ENCODE measurements at places on chromosomes 16 and 17.

DNA sequence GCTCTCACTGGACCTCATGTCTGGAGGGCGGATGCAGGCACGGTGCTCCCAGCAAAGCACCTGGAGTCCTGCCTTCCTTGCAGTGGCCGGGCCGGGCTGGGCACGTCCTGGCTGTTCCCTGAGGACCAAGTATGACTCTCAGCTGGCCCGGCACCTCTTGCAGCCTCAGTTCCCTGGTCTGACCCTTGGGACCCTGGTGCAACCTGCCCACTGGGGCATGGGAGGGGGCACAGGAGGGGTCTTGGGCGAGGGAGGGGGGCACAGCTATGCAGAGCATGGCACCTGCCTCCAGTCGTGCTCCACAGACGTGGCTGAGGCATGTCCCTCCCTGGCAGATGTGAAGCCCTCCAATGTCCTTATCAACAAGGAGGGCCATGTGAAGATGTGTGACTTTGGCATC lies 19.6 kb downstream of the MAP2K3 start:
- no peak for DNase-seq

DNA sequence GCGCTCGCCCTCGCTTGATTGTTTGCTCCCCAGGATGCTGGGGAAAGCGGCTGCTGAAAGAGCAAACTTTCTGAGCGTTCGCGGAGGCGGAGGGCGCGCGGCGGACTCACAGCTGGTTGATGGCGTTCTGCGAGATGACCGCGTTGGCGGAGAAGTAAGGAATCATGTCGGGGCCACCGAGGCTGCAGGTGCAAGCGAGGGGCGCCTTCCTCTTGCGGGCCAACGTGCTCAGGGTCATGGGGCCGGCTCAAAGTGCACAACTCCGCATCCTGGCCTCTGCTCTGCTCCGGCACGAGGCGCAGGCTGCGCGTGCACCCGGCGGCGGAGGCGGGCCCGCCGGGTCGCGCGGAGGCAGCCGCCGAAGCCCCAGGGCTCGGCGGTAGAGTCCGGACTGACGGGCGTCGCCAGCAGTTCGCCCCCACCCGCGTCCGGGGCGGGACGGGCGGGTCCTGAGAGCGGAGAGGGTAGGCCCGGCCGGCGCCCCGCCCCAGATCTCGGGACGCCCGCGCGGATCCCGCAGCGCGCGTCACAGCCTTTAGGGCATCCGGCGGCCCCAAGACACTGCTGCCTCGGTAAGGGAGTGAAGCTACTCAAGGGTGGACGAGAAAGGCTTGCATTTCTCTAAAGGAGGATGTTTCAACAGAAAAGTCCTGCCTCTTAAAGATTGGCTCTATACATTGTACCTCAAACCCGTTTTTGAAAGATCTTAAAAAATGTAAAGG lies 138.5 kb upstream of the CORO6 start:
- peak; percentile 43 for DNase-seq

- DNase-seq = no peak
Measured at GRCh38 chr16:86092586-86093480, 193.9 kb downstream of the IRF8 start.

- no peak for DNase-seq
Measured at GRCh38 chr17:42521036-42521435, 15.0 kb upstream of the NAGLU start.

DNA sequence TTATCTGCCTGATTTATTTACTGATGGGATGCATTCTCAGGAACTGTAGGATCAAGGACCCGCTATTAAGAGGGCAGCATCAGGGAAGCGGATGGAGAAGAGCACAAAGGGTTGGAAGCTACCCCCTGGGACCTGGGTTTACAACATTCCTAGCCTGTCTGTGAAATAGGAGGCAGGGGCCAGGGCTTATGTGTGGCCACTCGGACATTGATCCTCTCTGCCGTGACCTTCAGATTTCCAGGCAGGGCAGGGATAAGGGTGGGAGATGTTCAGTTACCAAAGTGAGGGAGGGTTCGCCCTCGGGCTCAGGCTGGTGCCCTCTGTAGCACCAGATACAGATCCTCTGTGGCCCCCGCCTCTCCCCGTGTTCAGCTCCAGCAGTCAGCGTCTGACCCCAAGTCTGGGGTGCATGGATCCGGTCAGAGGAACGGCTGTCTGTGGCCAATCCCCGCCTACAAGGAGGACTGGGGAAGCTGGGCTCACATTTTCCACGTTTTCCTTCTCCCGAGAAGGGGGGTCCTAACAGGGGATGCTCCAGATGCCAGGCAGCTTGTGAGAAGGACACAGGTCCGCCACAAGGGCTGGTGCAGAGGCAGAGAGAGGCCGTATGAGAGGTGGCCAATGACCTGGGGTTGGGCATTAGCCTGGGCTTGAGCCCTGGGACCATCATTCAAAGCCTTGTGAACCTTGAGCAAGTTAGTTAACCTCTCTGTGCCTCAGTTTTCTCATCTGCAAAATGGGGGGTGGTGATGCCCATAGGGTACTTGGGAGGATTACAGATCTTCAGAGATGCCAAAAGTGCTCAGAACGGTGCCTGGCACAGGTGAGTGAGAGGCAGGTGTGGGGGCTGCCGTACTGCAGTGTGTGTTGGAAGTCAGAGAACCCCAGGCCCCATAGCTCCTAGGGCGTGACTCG lies 48.3 kb downstream of the ATP2C2 start:
- DNase-seq = no peak

- no peak for DNase-seq
Measured at GRCh38 chr16:52869243-52869642, 183.5 kb downstream of the CHD9NB start.

DNA sequence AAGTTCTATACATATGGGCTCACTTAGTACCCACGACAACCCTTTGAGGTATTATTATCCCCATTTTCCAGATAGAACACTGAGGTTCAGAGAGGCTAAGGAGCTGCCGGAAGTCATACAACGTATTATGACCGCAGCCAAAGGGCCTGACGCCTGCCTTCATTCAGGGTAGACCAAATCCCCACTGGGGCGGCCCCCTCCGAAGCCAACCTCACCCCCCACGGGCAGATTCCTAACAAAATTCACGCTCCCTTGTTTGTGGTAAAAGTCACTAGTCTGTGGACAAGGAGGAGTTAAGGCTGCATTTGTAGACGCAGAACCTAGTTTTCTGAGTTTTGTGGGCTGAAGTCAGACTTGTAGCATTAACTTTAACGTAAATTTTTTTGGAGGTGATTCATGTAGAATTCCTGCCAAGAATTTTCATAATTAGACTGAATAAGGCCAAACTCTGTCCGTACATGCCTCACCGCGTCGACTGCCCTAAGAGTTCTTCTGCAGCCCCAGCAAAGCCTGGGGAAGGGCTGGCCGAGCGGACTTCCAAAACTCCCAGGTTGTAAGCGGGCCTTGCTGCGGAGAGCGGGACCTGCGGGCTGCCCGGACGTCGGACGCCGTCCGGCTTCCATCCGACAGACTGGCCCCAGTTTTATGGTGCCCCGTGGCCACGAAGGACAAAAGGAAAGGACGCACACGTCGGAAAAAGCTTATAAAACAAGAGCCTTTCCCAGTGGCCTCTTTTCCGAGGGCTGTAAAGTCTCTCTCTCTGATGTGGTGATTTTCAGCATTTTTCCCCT lies 75.7 kb downstream of the NXN start:
- DNase-seq = peak; percentile 79

DNA sequence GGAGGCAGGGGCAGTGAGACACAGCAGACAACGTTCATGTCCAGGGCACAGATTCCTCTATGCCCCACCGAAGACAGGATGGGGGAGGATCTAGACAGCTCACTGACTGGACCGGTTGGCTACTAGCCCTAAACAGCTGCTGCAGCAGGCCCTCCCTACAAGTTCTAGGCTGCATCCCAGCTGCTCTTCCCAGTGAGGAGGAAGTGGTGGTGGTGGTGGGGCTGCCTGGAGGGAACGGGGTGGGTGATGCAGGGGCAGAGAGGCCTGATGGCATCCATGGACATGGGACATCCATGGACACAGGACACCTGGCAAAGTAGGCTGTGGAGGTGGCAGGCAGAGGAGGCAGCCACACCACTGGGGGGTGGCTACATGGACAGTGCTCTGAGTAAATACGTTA lies 18.3 kb downstream of the SPHK1 start:
- DNase-seq = no peak

DNA sequence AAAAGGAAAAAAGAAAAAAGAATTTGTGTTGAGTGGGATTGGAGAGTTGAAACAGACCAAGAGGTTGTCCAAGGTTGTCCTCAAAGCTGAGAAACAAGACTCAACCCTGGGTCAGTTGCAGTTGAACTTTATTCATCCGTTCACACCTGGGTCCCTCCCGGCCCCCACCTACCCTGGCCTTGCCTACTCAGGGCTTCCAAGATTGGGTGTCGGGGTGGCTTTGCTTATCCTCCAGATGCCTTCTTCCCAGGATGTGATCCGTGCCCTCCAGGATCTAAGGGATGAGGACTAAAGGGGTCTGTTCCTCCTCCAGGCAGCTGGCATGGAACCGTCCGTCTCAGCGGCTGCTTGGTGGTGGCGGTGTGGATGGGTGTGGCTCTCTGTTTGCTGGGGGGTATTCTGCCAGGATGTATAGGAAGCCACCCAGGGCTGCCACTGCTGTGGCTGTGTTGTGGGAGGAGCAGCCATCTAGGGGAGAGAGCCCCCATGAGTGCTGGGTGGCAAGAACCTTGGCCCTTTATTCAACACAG lies 10.3 kb upstream of the NAGPA start:
- DNase-seq = no peak

DNA sequence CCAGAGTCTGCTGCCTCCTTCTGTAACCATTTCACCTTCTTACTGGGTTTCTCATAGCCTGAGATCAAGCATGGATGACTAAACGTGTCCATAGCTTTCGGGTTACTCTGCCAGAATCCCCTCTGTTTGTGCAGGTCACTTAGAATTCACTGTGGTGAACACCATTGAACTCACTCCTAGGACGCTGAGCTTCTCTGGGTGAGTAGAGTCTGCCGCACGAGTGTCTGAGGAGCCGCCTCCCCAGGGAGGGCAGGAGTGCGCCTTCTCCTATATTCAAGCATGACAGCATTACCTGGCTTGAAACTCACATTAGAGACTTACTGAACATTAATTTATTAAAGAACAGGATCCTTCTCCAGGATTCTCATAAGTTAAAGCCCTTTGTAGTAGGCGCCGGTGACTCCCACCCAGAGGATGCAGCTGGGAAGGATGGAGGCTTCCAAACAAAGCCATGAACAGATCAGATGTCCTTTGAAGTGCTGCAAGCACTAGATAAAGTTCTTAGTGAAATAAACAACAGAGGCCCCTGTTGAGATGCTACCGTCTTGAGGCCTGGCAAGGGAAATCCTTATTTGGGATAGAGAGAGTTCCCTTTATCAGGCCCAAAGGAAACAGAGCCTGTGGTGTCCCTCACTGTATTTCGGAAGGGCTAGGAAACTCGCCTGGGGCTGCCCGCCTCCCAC lies 144.6 kb upstream of the PLCG2 start:
- DNase-seq = no peak

DNA sequence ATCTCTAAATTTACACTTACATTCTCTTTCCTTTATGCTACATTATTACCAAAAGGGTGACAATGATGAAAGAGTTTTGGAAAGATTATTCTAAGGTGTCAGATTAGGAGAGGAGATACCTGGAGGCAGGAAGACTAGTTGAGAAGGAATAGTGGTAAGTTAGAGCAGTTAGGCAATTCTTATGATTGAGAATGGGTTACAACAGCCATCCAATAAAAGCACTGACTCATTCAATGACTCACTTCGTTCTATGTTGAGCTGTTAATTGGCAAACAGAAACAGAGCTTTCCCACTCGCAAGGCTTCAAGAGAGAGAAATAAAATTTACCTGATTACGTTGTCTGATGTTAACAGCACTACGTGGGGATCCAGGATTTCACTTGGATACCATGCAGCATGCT lies 5.8 kb downstream of the NUP88 start:
- peak; percentile 47 for DNase-seq

- DNase-seq = no peak
Measured at GRCh38 chr16:65675161-65675560, 553.3 kb upstream of the CDH11 start.

DNA sequence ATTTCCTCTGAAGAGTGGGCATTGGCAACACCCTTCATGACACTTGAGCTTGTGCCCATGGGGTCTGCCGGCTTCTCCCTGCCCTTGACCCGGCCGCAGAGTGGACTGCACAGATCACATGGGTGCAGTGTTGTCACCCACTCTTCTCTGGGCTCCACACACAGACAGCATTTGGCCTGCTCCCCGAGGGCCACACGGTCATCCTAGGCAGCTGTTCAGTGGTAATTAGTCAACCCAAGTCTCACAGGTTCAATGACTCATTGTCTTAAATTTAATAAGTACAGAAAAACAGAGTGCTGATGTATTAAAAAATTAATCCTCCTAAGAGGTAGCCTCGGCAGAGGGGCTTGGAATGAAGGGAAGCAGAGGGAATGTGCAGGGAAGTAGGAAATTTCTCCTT lies 204.8 kb downstream of the MSI2 start:
- DNase-seq = no peak

- DNase-seq = peak; percentile 8
Measured at GRCh38 chr16:87132361-87133014, 184.7 kb downstream of the C16orf95 start.

- no peak for DNase-seq
Measured at GRCh38 chr16:51553314-51553713, 402.2 kb upstream of the SALL1 start.

DNA sequence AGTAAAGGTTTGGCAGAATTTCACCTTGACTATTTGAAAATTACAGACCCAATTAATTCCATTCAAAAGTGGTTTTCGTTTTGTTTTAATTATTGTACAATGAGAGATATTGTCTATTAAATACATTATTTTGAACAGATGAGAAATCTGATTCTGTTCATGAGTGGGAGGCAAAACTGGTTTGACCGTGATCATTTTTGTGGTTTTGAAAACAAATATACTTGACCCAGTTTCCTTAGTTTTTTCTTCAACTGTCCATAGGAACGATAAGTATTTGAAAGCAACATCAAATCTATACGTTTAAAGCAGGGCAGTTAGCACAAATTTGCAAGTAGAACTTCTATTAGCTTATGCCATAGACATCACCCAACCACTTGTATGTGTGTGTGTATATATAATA lies 72.6 kb downstream of the CDK12 start:
- DNase-seq = no peak

GRCh38 chr16:85836706-85837582 lies 37.4 kb downstream of the COX4I1 start:
- DNase-seq = no peak

DNA sequence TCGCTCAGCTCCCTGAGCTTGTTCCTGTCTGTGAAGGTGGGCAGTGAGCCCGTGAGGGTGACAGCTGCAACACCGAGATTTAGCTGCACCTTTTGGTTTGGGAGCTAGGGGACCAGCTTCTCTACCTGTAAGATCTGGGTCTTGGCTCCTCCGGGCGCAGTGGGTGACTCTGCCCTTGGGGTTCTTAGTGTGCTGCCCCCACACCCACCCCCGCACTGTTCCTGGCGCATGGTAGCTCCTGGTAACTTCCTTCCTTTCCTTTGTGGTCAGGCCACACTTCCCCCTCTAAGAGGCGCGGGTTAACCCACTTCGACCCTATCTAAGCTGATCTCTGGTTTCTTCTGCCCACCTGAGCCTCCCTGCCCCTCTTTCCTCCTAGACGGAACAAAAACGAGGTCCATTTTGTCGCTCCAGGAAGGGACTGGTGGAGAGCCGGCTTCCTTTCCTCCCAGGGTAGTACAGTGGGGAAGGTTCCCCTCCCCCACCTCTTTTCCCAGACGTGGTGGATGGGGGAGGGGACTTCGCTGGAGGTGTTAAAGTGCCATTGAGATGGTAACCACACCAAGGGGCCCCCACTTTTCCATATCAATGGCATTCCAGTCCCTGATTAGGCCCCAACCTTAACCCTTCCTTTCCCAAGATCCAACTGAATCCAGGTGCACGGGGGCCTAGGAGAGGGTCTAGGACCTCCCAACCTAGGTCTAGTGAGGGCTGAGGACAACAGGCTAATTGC lies 4.6 kb upstream of the CLDN9 start:
- DNase-seq = no peak

GRCh38 chr17:71801301-71801700 lies 319.5 kb upstream of the SOX9 start:
- no peak for DNase-seq

GRCh38 chr17:21228111-21228510 lies 14.2 kb upstream of the TMEM11 start:
- no peak for DNase-seq

Data from AG04450 (cell line).